ENCODE measurements at places on chromosomes 6 and 20. TPM values are rescaled to one million over a fixed set of nuclear protein-coding genes. Genes with fewer than 3 reads are reported as not detected.

The TRIM40 gene
- total RNA-seq, result not detected

The TSPO2 gene
- not detected for total RNA-seq

The RSPH4A gene
- 0.44 TPM for total RNA-seq

GRCh38 chr6:139728876-139729427, 354.5 kb upstream of the CITED2 start:
- peaks cover 4% of the 10 kb centered on the region for H3K4me1 ChIP-seq
- no peak for DNase-seq
- peaks cover 8% of the 10 kb centered on the region for H3K27me3 ChIP-seq
- no peaks in the 10 kb centered on the region for H3K36me3 ChIP-seq
- H3K27ac ChIP-seq, result no peak overlapping the region
- no peak overlapping the region for H3K4me3 ChIP-seq

GRCh38 chr6:118354641-118355040, 193.5 kb upstream of the PLN start:
- DNase-seq, result no peak
- H3K4me1 ChIP-seq, result no peaks in the 10 kb centered on the region
- H3K27ac ChIP-seq, result no peak overlapping the region
- H3K4me3 ChIP-seq, result no peak overlapping the region
- peaks cover 3% of the 10 kb centered on the region for H3K36me3 ChIP-seq
- H3K27me3 ChIP-seq, result peaks cover 3% of the 10 kb centered on the region

DNA sequence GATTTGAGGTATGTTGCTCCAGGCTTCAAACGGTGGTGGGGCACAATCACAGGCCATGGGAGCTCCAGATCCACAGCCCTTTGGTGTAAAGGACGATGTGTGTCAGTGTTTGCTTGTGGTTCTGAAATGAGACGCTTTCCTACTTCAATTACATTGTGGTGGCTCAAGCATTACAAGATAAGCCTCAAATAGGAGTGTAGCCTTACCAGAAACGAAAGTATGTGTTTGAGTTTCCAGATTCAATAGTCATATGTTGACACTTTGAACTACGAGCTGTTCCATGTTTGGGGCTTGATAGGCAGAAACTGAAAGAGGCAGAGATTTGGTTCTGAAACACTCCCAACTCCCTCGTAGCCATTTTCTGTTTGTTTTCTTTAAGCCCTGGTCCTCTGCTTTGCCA, 187.1 kb downstream of the MYLK4 start:
- peak; percentile 14 for DNase-seq
- no peak overlapping the region for H3K4me3 ChIP-seq
- peaks cover 61% of the 10 kb centered on the region for H3K27me3 ChIP-seq

Data from activated naive CD8-positive, alpha-beta T cell treated with anti-CD3 and anti-CD28 coated beads for 36 hours (primary cell).